AG10803 (cell line): ENCODE measurements at places on chromosomes 4 and X.
A peak's percentile ranks its signal among the peaks of the same experiment; 100 is the strongest.

GRCh38 chrX:37349221-37350033 lies at the start of gene PRRG1:
TSS of gene PRRG1 (plus strand) at chrX:37349364. CDS start at chrX:37406250, 56,886 bp downstream.
- DNase-seq = peak; percentile 79

DNA sequence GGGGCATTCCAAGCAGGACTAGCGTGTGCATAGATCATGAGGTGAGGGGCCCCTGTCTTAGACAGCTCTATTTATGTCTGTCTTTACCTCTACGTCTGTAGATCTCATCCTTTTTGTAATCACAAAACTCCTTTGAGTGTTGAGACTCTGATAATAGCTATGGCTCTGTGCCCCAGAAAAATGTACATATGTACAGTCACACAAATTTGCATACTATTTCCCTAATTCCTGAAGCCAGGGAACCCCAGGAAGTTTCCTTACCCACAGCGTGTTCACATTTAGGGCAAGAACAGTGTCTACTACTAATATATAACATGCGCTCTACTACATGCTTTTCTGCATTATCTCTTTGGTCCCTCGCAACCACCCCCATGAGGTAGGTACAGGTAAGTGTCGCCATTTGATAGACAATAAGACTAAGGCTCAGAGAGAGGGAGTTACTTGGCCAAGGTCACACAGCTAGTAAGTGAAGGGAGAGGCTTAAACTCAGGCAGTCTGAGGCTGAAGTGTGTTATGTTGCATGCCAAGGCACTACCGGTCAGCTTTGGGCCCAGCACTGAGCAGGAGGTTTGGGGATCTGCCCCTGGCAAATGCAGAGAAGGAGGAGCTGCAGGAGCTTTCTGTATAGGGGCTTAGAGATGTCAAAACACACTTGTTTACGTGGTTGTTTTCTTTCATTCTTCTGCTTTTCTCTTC lies 21.0 kb upstream of the CITED1 start:
- DNase-seq = no peak

DNA sequence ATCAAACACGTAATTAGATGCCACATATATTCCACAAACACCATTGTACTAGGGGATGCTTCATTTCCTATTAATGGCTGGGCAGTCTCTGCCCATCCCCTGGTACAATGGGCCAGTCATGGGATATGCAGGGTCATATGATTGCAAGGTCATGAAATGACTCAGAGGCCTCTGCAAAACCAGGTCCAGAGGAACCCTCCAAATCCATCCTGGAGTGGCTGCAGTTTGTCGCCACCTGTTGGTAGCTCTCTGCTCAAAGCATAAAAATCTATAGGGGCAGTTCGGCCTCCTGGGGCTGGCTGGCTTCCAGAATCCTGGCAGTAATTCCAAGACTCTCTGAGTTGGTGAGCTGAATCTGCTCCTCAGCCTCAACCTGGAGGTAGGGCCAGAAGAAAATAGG lies 22.9 kb upstream of the PUDP start:
- no peak for DNase-seq

DNA sequence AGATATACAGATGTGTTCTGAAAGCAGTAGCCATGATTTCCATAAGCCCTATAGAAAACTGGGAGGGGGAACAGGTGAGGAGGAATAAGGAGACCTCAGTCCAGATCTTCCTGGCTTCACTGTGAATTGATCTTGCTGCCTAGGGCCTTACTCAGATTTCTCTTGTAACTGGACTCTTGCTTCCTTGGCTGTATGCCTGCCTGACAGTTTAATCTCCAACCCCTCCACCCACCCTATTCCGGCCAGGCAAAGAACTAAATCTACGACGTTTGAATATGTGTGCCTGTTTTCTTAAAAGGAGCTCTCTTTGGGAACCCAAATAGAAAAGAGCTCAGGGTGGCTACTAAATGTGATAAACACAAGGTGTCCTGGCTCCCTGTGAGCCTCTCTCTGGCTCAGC lies 173.0 kb downstream of the GPC3 start:
- no peak for DNase-seq

- peak; percentile 75 for DNase-seq
Measured at GRCh38 chr4:10611673-10612072, 72.9 kb downstream of the CLNK start.

DNA sequence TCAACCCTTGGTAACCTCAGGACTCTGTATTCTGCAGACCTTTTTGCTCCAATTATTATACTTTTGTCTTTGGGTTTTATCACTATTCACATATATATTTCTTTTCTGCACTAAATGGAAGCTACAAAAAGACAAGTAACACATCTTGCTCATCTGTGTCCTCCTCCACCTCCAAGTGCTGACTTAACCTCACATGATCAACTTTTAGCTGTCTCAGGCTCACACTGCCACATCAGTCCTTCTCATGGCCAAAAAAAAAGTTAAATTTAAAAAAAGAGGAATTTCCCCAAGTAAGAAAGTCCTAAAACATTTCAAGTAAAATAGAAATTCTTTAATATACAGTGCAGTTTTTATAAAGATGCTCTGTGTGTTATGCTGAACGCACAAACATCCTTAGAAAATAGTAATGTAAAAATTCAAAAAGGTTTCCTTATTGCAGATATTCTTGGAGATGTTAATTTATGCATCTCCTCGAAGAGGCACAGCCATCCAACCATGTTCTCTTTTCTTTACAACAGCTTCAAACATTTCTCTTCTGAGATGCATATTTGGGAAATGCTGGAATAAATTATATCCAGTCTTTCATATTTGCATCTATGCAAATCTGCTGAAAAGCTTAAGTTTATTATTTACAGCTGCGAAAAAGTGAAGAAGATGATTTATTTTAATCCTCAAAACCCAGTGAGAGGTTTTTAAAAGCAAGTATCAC lies 37.6 kb downstream of the ARAP2 start:
- DNase-seq = no peak

- no peak for DNase-seq
Measured at GRCh38 chr4:99677161-99677560, 19.5 kb upstream of the C4orf54 start.

- DNase-seq = no peak
Measured at GRCh38 chrX:110311437-110312230, 6.3 kb downstream of the AMMECR1 start.

DNA sequence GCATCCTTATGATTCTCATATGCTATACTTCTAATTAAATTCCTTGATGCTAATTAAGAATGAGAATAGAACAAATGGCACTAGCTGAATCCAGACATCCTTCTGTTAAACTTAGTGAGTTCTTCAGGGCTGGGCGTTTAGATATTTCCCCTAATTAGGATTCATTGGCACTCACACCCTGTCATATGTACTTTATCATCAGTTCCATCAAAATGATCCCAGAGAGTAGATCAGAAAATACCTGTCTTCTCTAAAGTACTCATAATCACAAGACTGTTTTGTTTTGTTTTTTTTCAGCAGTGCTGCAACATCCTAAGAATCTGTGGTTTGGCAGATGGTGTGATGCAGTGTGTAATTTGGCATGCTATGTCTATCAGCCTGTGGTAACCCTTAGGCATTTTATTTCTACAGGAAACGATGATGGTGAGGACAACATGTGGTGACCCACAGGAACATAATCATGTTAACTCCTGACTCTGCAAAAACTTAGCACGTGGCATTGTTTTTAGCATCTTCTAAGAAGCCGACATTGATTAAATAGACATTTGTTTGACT lies 2528.4 kb downstream of the ARAP2 start:
- DNase-seq = peak; percentile 92

DNA sequence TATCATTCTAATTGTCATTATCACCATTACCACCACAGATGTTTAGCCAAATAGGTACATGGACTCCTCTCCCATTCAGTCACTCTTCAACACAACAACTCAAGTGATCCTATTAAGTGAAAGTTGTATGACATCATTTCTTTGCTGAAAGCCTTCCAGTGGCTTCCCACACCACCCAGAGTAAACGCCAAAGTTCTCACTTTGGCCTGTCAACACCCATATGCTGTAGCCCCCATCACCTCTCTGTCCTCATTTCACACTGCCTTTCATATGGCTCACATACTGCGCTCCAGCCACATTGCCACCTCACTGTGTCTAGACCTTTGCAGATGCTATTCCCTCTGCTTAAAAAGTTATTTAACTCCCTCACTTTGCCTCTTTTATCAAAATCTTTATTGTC lies 682.3 kb downstream of the ADGRL3 start:
- DNase-seq = no peak

GRCh38 chr4:41430792-41431191 lies 107.2 kb upstream of the LIMCH1 start:
- DNase-seq = peak; percentile 76
